Stimulated activated CD4-positive, alpha-beta T cell treated with anti-CD3 and anti-CD28 coated beads, Interleukin-15, amount 100 ng/mL, for 1 hour (primary cell): ENCODE measurements at places on chromosomes 2 and 18.

GRCh38 chr18:32057624-32058165 is 34.0 kb upstream of the RNF138 start:
- no peak for DNase-seq

- DNase-seq, result no peak
Measured at GRCh38 chr2:186607660-186608324, 17.9 kb downstream of the ITGAV start.

- no peak for DNase-seq
Measured at GRCh38 chr18:34767601-34768027, 57.5 kb downstream of the DTNA start.

GRCh38 chr2:149075105-149075504 is 36.6 kb downstream of the LYPD6B start:
- no peak for DNase-seq

GRCh38 chr2:160490733-160491685 is 2.6 kb downstream of the RBMS1 start:
- no peak for DNase-seq

GRCh38 chr2:35391736-35392442 is 963.7 kb upstream of the CRIM1 start:
- DNase-seq, result no peak

- DNase-seq, result no peak
Measured at GRCh38 chr2:18046558-18047212, 168.2 kb downstream of the KCNS3 start.

DNA sequence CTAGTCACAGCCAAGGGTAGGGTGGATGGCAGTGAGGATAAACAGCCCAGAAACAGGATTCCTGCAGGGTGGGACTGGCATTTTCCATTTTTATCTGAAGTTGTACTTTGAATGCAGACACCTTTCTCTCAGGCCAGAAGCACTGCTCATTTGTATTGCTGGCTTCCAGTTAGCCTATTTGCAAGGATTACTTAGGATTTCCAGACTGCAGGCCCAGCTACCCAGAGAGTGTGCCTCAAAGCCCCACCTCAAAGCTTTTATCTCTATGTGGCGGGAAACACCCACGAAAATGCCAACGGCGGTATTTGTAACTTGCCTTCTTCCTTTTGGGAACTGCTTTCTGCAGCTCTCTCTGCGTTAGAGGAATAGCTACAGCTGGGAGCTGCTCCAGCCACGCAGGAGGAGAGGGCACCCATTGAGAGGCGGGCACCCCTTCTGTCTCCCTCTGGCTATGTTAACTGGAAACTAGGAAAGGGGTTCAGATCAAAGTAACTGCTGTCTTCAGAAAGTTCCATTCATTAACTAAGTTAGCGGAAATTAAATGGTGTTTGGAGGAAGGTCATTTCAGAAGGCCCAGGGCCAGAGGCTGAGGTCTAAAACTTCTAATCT is 144.9 kb downstream of the TGIF1 start:
- DNase-seq, result no peak

DNA sequence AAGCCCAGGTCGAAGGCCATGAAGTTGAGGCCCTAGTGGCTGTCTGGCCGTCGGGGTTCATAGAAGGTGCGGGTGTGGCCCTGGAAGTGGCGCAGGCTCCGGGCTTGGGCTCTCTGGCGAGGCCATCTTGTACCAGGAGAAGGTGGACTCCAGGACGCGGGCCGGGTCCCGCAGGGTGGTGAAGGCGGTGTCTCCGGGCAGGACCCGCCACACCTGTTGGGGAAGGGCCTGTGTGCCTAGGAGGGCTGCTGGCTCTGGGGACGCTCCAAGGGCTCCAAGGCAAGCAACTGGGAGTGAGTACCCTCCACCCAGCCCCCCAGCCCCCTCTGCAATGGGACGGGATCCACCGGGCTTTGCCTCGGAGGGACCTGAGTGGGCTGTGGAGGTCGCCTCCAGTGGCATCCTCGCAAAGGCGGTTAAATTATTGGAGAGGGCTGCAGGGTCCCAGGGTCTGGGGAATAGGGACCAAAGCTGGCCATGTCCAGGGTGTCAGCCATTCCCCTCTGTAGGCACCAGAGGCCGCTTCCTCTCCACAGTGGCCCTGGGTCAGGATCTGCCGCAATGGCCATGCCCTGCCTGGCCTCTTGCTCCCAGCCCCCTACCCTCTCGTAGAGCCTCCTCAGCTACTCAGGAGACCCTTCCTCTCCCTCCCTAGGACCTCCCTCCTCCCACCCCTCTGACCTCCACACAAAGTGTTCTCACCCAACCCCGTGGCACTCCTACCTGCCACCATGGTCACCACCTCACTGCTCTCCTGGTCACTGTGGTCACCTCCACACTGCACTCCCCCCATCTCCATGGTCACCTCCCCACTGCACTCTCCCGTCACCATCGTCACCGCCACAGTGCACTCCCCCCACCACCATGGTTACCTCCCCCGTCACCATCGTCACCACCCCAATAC is 10.3 kb downstream of the AQP12A start:
- no peak for DNase-seq

GRCh38 chr18:45336448-45336847 is 278.8 kb upstream of the SLC14A2 start:
- DNase-seq, result no peak

- no peak for DNase-seq
Measured at GRCh38 chr2:8571792-8572499, 109.9 kb upstream of the ID2 start.

GRCh38 chr2:86135653-86136052 is 29.6 kb downstream of the PTCD3 start:
- no peak for DNase-seq

GRCh38 chr2:219041252-219041651 is at the start of gene CFAP65:
Gene CFAP65, minus strand, starts transcription at chr2:219041516. Its CDS starts 2,468 bp downstream, at chr2:219039048.
- DNase-seq, result no peak

- peak; percentile 39 for DNase-seq
Measured at GRCh38 chr2:11248-11941, 34.9 kb downstream of the FAM110C start.

DNA sequence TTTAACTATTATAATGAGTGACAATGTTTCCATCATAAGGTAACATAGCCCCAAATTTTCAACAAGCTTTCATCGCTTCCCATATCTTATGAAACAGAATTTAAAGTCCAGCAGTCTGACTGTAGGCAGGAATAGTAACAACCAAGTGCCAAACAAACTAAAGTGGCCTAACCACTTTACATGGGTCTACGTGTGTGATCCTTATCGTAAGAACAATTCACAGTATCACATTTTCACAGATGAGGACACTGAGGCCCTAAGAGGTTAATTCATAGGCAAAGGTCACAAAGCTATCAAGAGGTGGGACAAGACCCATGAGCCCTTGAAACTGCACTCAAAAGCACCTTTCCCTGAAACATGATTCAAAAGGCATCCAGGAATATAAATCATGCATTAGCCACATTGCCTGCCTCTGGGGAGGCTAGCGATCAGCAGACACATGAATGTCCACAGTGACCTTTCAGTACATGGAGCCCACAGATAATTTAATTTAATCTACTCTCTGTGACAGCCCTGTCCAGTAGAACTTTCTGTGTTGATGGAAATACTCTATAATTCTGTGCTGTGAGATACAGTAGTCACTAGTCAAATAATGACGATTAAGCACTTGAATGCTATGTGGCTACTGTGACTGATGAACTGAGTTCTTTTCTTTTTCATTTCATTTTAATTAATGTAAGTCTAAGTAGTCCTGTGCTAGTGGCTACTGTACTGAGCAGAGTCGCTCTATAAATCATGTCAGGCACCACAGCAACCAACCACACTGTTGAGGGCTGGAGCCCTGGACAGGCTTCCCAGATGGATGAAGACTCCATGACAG is 30.3 kb downstream of the KIDINS220 start:
- no peak for DNase-seq

DNA sequence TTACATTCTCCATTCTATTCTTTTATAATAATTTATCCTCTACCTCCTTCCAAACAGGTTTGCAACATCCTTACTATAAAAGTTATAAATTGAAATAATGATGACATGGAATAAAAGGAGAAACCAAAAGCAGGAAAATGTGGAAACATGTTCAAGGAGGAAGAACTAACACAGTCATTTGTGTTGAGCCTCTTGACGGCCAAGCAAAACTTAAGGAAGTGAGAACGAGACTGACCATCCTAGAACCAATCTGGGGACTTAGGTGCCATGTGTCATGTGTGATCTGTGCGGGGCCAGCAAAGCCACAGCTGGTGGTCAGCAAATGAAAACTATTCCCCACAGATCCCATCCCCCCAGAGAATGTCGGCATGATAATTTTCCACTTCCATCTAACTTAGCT is 25.6 kb upstream of the FAM124B start:
- no peak for DNase-seq

- DNase-seq, result no peak
Measured at GRCh38 chr18:45156946-45157345, 458.3 kb upstream of the SLC14A2 start.

- DNase-seq, result no peak
Measured at GRCh38 chr2:168241208-168241607, 6.2 kb downstream of the STK39 start.

- DNase-seq, result no peak
Measured at GRCh38 chr18:51021226-51021965, 8.6 kb upstream of the SMAD4 start.

DNA sequence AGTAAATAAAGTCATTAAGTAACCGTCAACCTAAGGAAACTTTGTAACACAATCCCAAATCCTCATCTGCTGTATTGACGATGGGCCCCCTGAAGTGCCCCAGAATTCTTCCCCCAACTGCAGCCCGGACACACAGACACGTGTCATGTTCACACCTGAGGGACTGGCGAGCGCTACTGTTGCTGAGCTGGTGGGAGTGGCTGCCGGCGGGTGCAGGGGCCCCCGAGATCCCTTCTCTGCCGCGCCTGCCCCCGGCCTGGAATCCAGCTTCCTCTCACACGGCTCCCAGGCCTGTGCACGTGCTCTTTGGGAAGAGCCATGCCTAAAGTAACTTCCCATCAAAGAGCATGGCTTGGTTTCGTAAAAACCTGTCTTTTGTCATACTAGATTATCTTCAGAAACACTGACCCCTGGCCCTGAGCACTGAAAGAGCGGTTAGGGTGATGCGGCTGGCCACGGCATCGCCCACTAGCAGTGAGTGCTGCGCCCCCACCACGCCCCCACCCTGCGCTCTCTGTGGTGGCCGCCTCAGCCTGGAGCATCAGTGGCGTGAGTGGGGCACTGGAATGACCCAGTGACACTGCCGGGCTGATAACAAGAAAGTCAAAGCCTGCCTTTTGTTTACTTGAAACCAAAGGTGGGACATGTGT is 56.0 kb downstream of the ADI1 start:
- DNase-seq, result no peak

DNA sequence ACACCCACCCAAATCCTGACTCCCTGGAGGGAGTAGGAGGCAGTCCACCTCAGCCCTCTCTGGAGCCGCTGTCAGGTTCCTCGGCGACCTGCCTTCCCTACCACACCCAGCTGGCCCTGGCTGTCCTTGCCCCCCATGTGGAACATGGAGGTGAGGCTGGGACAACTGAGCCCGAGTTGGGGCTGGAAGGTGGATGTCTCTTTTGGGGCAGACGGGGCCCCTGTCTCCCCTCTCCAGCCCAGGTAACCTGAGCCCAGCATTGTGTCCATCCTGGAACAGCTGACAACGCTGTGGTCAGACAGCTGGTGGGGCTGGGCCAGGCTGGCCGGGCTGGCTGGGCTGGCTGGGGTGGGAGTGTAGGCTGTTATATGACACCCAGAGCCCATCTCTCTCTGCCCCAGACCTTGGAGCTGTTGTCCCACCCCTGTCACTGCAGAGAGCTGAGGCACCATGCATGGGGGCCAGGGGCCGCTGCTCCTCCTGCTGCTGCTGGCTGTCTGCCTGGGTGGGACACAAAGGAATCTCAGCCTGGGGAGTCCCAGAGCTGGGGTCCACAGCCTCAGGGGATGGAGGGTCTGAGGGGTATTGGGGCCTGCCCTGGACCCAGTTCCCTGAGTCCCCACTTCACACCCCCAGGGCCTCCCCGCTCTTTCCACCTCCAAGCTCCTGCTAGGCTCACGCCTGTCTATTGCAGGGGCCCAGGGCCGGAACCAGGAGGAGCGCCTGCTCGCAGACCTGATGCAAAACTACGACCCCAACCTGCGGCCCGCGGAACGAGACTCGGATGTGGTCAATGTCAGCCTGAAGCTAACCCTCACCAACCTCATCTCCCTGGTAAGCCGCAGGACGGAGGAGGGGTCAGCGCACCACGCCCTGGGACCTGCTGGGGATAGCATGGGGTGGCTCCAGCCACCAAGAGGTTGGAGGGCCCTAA is at the start of gene CHRNG:
Gene CHRNG (plus strand): TSS at position 395 of the 934 bp plus-strand sequence. CDS start 56 bp downstream, at position 451.
- DNase-seq, result no peak

DNA sequence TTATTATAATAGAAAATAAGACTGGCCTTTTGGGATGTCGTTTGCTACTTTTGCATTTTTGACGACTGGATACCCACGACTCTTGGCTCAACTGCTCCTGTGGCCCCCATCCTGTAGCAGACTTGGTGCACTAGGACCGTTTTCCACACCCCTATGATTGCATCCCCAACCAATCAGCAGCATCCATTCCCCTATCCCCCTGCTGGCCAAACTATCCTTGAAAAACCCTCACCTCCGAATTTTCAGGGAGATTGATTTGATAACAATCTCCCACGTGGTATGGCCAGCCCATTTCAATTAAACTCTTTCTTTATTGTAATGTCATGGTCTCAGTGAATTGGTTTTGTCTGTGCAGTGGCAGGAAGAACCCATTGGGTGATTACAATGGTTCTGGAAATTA is 37.9 kb upstream of the TTR start:
- DNase-seq, result no peak

DNA sequence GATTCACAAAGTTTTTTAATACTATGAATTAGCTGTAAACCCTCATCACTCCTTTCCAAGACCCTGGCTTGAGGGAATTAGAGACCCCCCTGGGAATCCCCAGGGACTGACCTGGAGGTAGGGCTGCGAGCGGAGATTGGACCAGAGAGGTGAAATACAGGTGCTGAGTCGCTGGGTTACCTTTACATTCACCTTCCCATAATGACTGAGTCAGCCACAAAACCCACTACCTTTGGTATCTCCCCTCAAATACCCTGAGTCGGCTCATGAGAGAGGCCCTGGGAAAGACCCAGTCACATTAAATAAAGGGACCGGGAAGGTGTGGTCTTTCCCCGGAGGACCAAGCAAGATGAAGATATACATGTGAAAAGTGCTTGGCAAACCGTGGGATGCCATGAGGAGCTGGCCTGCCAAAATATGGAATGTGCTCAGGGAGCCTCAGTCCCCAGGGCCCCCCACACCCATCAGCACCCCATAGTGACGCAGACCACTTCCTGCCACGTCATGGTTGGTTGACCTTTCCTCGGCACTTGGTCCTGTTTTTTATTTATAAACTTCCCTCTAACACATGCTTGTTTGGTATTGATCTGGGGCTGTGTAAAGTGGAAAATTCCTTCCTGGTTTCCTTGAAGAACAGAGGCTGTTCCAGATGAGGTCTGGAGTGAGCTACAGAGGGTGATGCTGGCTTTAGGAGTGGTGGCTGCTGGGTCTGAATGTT is 51.4 kb downstream of the IL1RL2 start:
- no peak for DNase-seq

DNA sequence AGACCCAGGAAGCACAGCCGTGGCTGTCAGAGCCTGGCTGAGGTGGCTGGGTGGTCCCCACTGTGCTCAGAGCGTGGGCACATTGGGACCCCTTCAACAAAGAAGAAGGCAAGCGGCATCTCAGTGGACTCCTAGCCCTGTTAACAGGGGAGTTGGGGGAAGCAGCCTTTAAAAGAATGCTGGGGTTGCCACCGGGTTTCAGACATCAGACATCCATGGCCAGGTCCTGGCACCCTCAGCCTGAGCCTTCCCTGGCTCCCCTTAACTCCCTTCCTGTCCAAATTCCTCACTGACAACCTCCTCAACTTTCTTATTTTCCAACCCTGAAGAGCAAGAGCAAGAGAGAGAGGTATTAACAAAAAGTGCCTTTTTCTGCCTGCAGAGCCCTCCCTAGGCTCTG is 24.8 kb upstream of the GNAL start:
- no peak for DNase-seq
